Stomach (tissue), 19 donors: ENCODE measurements at places on chromosomes 4 and X. TPM values are rescaled to one million over a fixed set of nuclear protein-coding genes. Genes with fewer than 3 reads are reported as not detected.

DNA sequence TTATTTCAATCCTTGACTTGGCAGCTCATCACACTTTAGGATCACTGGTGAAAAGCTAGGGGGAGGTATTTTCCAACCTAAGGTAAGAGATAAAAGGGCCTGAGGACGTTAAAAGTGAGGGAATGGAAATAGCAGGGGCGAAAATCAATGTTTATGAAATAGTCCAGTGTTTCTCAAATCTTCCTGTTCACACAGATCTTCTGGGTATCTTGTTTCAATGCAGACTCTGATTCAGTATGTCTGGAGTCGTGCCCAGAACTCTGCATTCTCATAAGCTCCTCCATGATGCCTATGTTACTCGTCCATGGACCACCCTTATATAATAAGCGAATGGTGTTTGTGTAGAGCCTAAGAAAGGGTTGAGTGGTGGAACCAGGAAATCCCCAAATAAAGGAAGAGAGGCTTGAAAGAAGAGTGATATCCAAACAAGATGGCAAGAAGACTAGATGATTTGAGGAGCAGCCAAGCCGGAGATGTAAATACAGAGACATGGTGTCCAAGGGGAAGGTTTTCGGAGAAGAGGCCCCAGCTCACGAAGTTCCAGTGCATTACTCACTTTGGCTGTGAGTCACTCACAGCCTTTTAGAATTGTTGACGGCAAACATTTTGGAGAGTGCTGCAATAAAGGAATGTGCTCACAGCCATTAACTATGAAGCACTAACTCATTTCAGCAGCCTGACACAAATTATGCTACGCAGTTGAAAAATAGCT, 215.6 kb upstream of the PPARGC1A start:
- H3K4me3 ChIP-seq, result no peak overlapping the region
- peaks cover 6% of the 10 kb centered on the region for H3K4me1 ChIP-seq
- no peaks in the 10 kb centered on the region for H3K27me3 ChIP-seq
- no peaks in the 10 kb centered on the region for H3K36me3 ChIP-seq
- DNase-seq, result no peak

GRCh38 chr4:52751487-52751911, 274 bp upstream of the ERVMER34-1 start:
- H3K36me3 ChIP-seq, result no peaks in the 10 kb centered on the region
- H3K27ac ChIP-seq, result no peak overlapping the region
- peaks cover 14% of the 10 kb centered on the region for H3K4me1 ChIP-seq
- DNase-seq, result peak; percentile 88

DNA sequence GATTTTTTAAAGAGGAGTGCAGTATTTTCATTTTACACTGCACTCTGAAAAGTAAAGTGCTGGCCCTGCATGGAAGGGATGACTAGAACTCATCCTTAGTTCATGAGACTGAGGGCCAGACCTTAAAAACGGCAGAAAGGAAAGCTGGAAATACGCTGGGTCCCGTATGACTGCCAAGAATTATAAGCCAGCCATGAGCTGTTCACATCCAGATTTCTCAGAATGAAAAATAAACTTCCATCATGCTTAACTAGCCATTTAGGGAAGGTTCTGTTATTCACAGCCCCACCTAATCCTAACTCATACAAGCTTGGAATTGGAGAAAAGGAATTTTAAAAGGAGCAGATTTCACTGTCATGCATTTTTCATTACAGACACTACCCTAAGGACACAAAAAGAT, 894.4 kb downstream of the FAT4 start:
- no peaks in the 10 kb centered on the region for H3K27me3 ChIP-seq
- H3K36me3 ChIP-seq, result no peaks in the 10 kb centered on the region
- peak; percentile 8 for DNase-seq
- no peaks in the 10 kb centered on the region for H3K4me1 ChIP-seq

DNA sequence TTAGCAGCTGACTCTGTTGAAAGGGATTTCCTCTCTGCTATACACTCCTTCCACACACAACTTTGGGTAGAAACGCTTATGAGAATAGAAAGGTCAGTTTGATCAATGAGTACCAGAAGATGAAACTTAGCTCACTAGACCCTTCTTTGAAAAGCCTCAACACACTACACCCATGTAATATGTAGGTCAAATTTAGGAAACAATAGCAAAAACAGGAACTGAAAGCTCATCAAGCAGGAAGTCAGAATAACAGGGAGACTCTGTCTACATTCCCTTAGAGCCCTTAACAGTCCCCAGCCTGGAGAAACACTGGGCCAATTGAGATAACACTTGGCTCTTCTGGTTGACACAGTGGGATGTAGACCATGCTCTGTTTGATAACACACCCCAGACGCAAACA, 30.7 kb downstream of the SRPX2 start:
- no peak overlapping the region for H3K27ac ChIP-seq
- H3K4me3 ChIP-seq, result no peak overlapping the region
- no peaks in the 10 kb centered on the region for H3K4me1 ChIP-seq
- DNase-seq, result no peak
- H3K36me3 ChIP-seq, result no peaks in the 10 kb centered on the region

The SGMS2 gene
- 4.3 TPM for polyA plus RNA-seq

The ARHGEF6 gene
- 10.1 TPM for polyA plus RNA-seq

GRCh38 chrX:48579259-48579658, 5.0 kb downstream of the RBM3 start:
- H3K4me3 ChIP-seq, result no peak overlapping the region
- no peaks in the 10 kb centered on the region for H3K27me3 ChIP-seq
- H3K36me3 ChIP-seq, result peaks cover 44% of the 10 kb centered on the region
- DNase-seq, result no peak

- H3K27me3 ChIP-seq, result no peaks in the 10 kb centered on the region
- no peak overlapping the region for H3K27ac ChIP-seq
Measured at GRCh38 chr4:120211408-120212015, 144.9 kb upstream of the MAD2L1 start.

- H3K27ac ChIP-seq, result peak overlapping the region; percentile 60
- no peaks in the 10 kb centered on the region for H3K27me3 ChIP-seq
- H3K4me1 ChIP-seq, result peaks cover 25% of the 10 kb centered on the region
- no peaks in the 10 kb centered on the region for H3K36me3 ChIP-seq
Measured at GRCh38 chr4:88693792-88694191, 3.8 kb downstream of the NAP1L5 start.

GRCh38 chr4:139299536-139299935, 1.8 kb upstream of the NAA15 start:
- H3K27ac ChIP-seq, result no peak overlapping the region
- H3K36me3 ChIP-seq, result no peaks in the 10 kb centered on the region
- H3K4me1 ChIP-seq, result peaks cover 52% of the 10 kb centered on the region
- no peak for DNase-seq

The PYURF gene
- 112 TPM for polyA plus RNA-seq

The SCML2 gene
- 1.6 TPM for polyA plus RNA-seq

DNA sequence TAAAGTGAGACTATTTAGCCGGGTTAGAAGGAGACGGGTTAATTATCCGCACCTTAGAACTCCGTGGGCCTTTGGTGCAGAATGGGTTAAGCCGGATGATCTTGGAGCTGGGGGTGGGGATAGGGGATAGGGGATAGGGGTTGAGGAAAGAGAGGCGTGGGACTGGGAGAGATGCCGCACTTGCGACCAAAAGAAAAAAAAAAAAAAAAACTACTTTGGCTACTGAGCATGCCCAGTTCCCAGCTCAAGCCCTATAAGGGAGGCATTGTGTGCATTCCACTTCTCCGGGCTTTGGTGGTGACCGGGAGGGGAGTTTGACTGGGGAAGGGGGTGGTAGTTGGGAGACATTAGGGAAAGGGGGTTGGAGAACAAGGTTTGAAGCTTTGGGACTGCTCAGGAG, at the start of gene SLITRK4:
SLITRK4 (minus strand) TSS at position 187 of the 400 bp plus-strand sequence. CDS start 4,993 bp downstream, outside the sequence.
- no peaks in the 10 kb centered on the region for H3K27me3 ChIP-seq
- H3K4me1 ChIP-seq, result no peaks in the 10 kb centered on the region
- no peak within 1 kb of the TSS for H3K27ac ChIP-seq
- peak; percentile 66 for DNase-seq

GRCh38 chr4:104457308-104457981, 37.2 kb downstream of the CXXC4 start:
- DNase-seq, result no peak
- no peak overlapping the region for H3K27ac ChIP-seq
- H3K36me3 ChIP-seq, result no peaks in the 10 kb centered on the region
- H3K27me3 ChIP-seq, result no peaks in the 10 kb centered on the region
- no peak overlapping the region for H3K4me3 ChIP-seq
- H3K4me1 ChIP-seq, result no peaks in the 10 kb centered on the region

DNA sequence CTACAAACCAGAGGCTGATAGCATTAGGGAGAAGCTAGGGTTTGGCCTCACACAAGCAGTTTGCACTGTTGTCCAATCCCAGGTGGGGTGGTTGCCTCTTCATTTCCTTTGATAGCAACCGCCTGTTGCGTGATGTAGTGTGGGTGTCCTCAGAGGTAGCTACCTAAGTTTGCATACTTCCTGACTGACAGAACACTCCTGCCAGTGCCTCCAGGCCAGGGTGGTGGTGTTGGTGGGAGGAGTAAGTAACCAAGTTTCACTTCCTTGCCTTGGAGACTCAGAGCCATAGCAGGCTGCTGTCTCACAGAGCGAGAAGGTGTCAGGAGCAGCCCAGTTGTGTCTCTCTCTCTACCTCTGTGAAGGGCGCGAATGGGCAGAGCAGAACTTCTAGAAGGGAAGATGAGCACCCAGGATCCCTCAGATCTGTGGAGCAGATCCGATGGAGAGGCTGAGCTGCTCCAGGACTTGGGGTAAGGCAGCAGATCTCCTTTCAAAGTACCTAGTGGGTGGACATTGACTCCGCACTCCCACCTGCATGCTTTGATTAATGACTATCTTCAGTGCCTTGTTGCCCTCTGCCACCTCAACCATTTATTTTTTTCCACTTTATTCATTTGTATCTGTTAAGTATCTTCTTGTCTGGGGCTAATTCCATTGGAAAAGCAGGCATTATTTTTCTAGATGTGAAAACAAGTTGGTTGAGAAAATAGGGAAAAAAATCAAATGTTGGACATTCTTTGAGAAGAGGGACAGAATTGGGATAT, at the start of gene DAPP1:
DAPP1 (plus strand) TSS at position 283 of the 764 bp plus-strand sequence; CDS start at position 370, 87 bp downstream.
- peak within 1 kb of the TSS; percentile 31 for H3K4me3 ChIP-seq
- peaks cover 7% of the 10 kb centered on the region for H3K4me1 ChIP-seq
- no peak within 1 kb of the TSS for H3K27ac ChIP-seq
- DNase-seq, result peak; percentile 74

The HTN3 gene
- polyA plus RNA-seq, result not detected

The KLKB1 gene
- not detected for polyA plus RNA-seq

GRCh38 chr4:139207873-139208403, 30.9 kb upstream of the ELF2 start:
- no peak for DNase-seq
- no peaks in the 10 kb centered on the region for H3K27me3 ChIP-seq

GRCh38 chr4:153113061-153113837, 91.0 kb upstream of the TRIM2 start:
- no peaks in the 10 kb centered on the region for H3K27me3 ChIP-seq
- H3K4me1 ChIP-seq, result peaks cover 19% of the 10 kb centered on the region
- H3K36me3 ChIP-seq, result no peaks in the 10 kb centered on the region
- H3K27ac ChIP-seq, result no peak overlapping the region

The ASMT gene
- polyA plus RNA-seq, result not detected

The MAGEC2 gene
- not detected for polyA plus RNA-seq

DNA sequence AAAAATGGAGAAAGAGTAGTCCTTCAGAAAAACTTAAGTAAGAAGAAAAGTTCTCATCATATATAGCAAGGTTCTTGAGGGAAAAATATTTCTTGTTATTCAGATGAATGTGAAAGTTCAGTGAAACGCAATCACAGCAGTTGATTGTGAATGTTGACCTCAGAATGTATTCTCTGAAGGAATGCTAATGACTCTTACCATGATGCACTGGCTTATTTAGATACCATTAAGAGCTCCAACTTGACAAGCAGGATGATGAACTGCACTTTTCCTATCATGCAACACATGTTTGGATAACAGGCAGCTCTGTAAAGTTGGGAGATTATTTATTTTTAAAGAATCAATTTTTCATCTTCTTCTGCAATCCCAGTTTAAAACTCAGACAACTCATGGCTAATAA, 115.5 kb upstream of the MYOZ2 start:
- H3K27ac ChIP-seq, result no peak overlapping the region
- DNase-seq, result no peak
- H3K27me3 ChIP-seq, result no peaks in the 10 kb centered on the region
- peaks cover 2% of the 10 kb centered on the region for H3K4me1 ChIP-seq
- H3K4me3 ChIP-seq, result no peak overlapping the region

The PLAC1 gene
- not detected for polyA plus RNA-seq

The UGT2B15 gene
- polyA plus RNA-seq, result 16.5 TPM

The SPANXA2 gene
- polyA plus RNA-seq, result not detected

- peaks cover 10% of the 10 kb centered on the region for H3K27me3 ChIP-seq
- H3K27ac ChIP-seq, result no peak overlapping the region
- no peaks in the 10 kb centered on the region for H3K36me3 ChIP-seq
- no peak for DNase-seq
- H3K4me1 ChIP-seq, result no peaks in the 10 kb centered on the region
Measured at GRCh38 chrX:112081781-112082652, 559 bp downstream of the TRPC5 start.

GRCh38 chr4:69876071-69876470, 16.1 kb upstream of the SULT1E1 start:
- H3K27ac ChIP-seq, result no peak overlapping the region
- H3K4me1 ChIP-seq, result no peaks in the 10 kb centered on the region
- no peak overlapping the region for H3K4me3 ChIP-seq
- DNase-seq, result no peak
- no peaks in the 10 kb centered on the region for H3K36me3 ChIP-seq

The OTC gene
- polyA plus RNA-seq, result not detected

GRCh38 chrX:49198540-49199314, 1.3 kb downstream of the SYP start:
- H3K4me1 ChIP-seq, result no peaks in the 10 kb centered on the region
- H3K27ac ChIP-seq, result no peak overlapping the region
- H3K4me3 ChIP-seq, result no peak overlapping the region
- DNase-seq, result no peak
- no peaks in the 10 kb centered on the region for H3K36me3 ChIP-seq
- peaks cover 9% of the 10 kb centered on the region for H3K27me3 ChIP-seq

- no peak overlapping the region for H3K4me3 ChIP-seq
- DNase-seq, result no peak
- no peaks in the 10 kb centered on the region for H3K27me3 ChIP-seq
- H3K4me1 ChIP-seq, result no peaks in the 10 kb centered on the region
Measured at GRCh38 chrX:20285511-20285910, 18.8 kb upstream of the RPS6KA3 start.

The PROM1 gene
- 11.8 TPM for polyA plus RNA-seq

The MAP3K15 gene
- 0.12 TPM for polyA plus RNA-seq

The CENPI gene
- polyA plus RNA-seq, result not detected

GRCh38 chr4:84938316-84938715, 28.2 kb downstream of the WDFY3 start:
- no peaks in the 10 kb centered on the region for H3K27me3 ChIP-seq
- no peak overlapping the region for H3K27ac ChIP-seq
- no peak for DNase-seq
- H3K36me3 ChIP-seq, result no peaks in the 10 kb centered on the region

- no peak overlapping the region for H3K4me3 ChIP-seq
- no peaks in the 10 kb centered on the region for H3K36me3 ChIP-seq
- H3K27ac ChIP-seq, result no peak overlapping the region
- no peaks in the 10 kb centered on the region for H3K4me1 ChIP-seq
Measured at GRCh38 chr4:102454268-102454667, 46.9 kb upstream of the NFKB1 start.

The TBC1D9 gene
- 12.2 TPM for polyA plus RNA-seq

- H3K27ac ChIP-seq, result no peak overlapping the region
- H3K27me3 ChIP-seq, result no peaks in the 10 kb centered on the region
- no peaks in the 10 kb centered on the region for H3K4me1 ChIP-seq
- DNase-seq, result no peak
- H3K4me3 ChIP-seq, result no peak overlapping the region
- H3K36me3 ChIP-seq, result no peaks in the 10 kb centered on the region
Measured at GRCh38 chr4:4608214-4608537, 66.3 kb upstream of the STX18 start.

GRCh38 chrX:9510366-9510765, 45.5 kb downstream of the TBL1X start:
- no peaks in the 10 kb centered on the region for H3K27me3 ChIP-seq
- H3K27ac ChIP-seq, result no peak overlapping the region
- H3K36me3 ChIP-seq, result no peaks in the 10 kb centered on the region
- H3K4me3 ChIP-seq, result no peak overlapping the region
- no peak for DNase-seq
